ENCODE measurements at places on chromosomes 12 and 14. TPM values are rescaled to one million over a fixed set of nuclear protein-coding genes. Genes with fewer than 3 reads are reported as not detected.

The ADAM21 gene
- total RNA-seq: 0.39 TPM

The ETV6 gene
- total RNA-seq: 15.2 TPM

The GLT8D2 gene
- total RNA-seq: 0.16 TPM

The TMEM52B gene
- total RNA-seq: not detected

The SLC5A8 gene
- total RNA-seq: not detected

The EFS gene
- total RNA-seq: not detected

The TAS2R7 gene
- not detected for total RNA-seq

The DTX1 gene
- 17.3 TPM for total RNA-seq

The SLCO1B3 gene
- total RNA-seq: not detected

The SYCP3 gene
- not detected for total RNA-seq

The TRHDE gene
- not detected for total RNA-seq

The ACSM4 gene
- not detected for total RNA-seq

The ZNF219 gene
- 21.9 TPM for total RNA-seq

The HOXC9 gene
- not detected for total RNA-seq

The DNAI7 gene
- total RNA-seq: not detected

The AICDA gene
- not detected for total RNA-seq

The TSPAN19 gene
- not detected for total RNA-seq
